Right ventricle myocardium inferior (tissue), 1 donor: ENCODE measurements at places on chromosomes 3 and 15. TPM values are rescaled to one million over a fixed set of nuclear protein-coding genes. Genes with fewer than 3 reads are reported as not detected.

- no peak for DNase-seq
Observed at GRCh38 chr15:81895723-81896122, 150.1 kb downstream of the MEX3B start.

GRCh38 chr3:120274739-120275167 is 10.3 kb downstream of the GPR156 start:
- no peak for DNase-seq

Gene MEGF11
- not detected for total RNA-seq

Gene SMCO1
- total RNA-seq = 78.6 TPM

- DNase-seq = no peak
Observed at GRCh38 chr15:59691194-59691805, 2.2 kb upstream of the BNIP2 start.

GRCh38 chr3:145333931-145334330 is 827.1 kb downstream of the PLOD2 start:
- DNase-seq = no peak

Gene PTPRG
- 34.1 TPM for total RNA-seq

- DNase-seq = no peak
Observed at GRCh38 chr15:49330166-49330565, 92.9 kb upstream of the FGF7 start.

- peak; percentile 87 for DNase-seq
Observed at GRCh38 chr3:39146611-39147591, 6.5 kb downstream of the CSRNP1 start.

DNA sequence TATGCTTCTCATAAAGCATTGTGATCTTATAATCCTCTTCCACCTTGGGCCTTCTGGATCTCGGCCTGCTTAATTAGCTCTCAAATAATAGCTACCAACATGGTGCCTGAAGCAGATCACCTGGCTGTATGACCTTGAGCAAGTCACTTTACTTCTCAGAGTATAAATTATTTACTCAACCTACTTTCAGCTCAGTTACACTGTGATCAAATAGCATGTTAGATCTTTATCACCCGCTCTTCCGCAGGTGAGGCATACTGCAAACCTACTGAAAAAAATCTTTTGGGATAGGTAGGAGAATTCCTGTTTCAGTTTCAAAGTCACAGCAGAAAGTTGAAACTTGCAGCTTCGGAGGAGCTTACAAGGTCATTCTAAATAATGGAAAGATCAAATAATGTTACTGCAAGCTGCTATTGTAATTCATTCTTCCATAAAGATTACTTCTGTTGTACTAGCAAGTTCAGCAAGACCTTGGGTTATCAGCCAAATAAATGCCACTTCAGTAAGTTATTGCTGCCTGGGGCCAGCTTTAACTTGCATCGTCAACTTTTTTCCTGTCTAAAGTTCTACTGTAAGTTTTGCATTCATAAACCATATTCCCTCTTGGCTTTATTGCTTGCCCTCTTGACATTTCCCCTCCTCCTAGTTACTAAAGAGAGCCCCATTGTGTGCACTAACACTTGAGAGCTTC is 268.4 kb upstream of the ATP11B start:
- DNase-seq = no peak

Gene ERICH6
- not detected for total RNA-seq

Gene IGF2BP2
- total RNA-seq = 15.9 TPM

DNA sequence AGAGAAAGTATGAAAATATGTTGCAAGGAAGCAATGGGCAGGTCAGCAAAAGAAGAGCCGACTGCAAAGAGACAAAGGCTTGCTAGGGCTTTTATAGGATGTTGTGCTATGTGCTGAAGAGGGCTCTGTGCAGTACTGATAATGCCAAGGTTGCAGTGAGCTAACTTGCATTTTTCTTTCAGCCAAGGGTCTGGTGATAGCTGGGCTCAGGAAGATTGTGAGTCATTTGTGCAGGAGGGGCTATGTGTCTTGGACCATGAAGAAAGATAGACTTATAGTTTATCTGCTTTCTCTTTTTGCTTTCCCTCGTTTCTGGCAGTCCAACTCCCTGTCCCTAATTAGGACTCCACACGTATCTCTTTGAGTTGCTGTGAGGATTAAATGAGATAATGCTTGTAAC is 64.5 kb upstream of the LRIG1 start:
- DNase-seq = no peak
